ENCODE measurements at places on chromosomes 13 and 19.

- DNase-seq, result peak; percentile 65
Observed at GRCh38 chr13:99796175-99796819, 175.3 kb downstream of the ZIC5 start.

GRCh38 chr13:36530050-36530789 lies 97.9 kb downstream of the CCNA1 start:
- peak; percentile 72 for DNase-seq

DNA sequence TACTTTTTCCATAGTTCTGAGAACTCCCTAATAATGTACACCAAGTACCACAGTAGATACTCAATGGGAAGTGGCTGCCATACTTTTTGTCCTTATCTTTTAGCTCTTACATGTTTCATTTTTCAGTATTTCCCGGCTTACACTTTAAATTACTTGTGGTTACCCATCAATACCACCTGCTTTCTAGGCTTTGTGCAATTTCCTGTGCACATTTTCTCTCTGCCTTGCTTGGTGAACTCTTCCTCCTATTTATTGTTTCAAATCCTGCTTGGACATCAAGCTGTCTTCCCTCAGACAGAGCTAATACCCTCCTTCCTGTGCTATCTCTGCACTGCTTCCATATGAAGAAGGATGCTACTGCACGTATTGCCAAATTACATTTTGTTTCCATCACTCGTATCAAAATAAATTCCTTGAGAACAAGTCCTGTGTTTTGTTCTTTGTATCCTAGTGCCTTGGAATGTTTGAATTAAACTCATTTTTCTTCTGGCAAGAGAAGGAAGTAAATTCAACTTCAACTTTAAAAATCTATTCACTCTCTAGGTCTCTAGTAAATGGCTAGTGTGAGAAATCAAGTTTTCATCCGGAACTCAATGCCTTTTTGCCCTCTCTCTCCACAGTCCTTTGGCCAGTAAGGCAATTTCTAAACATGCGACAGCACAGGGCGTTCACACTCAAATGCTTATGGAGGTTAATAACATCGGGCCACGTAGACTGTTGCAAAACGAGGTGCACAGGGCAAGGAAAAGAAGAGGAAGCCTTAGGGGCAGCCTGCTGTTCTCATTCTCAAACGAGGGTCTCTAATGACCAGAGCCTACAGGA lies 5.6 kb downstream of the ZAR1L start:
- no peak for DNase-seq

DNA sequence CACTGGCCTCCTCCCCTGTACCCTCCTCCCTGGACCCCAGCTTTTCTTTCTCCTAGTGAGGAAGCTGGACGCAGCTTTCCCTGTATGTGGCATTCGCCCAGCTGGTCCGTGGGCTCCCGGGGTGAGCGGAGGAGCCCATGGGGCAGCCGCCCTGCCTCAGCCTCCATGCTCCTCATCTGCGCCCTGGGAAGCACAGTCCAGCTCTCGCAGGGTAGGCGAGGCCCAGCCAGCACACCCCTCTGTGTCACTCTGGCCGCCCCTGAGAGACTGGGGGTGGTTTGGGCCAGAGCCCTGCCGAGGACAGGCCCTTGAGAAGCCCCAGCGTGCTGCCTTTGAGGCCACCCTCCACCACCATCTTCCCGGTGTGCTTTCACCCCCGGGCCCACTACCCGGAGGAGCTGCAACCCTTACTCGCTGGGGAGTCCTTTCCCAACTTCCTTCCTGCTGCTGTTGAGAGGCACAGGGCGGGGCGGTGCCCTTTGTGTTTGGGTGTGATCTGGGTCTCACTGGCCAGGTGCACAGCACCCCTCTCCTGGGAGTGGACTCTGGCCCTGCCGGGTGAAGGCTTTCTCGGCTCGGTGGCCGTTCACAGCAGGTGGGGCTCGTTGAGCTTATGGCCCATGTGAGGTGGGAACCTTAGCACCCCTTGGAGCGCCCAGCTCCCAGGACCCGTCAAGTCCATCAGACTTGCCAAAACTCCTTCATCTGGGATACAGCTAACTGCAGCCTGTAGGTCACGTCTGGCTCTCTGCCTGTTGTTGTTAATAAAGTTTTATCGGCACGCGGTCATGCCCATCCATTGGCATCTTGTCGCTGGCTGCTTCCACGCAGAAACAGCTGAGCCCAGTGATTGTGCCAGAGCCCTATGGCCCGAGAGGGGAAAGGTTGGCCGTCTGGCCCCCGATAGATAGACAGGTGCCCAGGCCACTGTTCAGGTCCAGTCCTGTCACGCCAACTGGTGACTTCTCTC lies 3.2 kb downstream of the NCLN start:
- DNase-seq, result no peak

DNA sequence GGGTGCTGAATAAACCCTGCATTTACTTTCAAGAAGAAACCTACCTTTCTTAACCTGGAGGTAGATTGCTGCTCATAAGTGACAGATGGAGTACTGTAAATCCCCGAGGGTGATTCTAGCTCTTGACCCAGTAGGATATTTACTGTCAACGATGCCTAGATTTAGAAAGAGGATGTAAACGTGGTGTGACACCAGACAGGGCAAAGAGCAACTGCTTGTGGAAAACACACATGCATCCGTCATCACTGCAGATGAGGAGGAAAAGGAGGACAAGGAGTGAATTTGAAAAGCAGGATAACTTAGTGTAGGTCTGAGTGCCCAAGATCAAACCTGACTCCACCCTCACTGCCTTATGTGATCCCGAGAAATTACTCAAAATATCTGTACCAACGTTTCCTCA lies 9.8 kb upstream of the CLN5 start:
- no peak for DNase-seq

DNA sequence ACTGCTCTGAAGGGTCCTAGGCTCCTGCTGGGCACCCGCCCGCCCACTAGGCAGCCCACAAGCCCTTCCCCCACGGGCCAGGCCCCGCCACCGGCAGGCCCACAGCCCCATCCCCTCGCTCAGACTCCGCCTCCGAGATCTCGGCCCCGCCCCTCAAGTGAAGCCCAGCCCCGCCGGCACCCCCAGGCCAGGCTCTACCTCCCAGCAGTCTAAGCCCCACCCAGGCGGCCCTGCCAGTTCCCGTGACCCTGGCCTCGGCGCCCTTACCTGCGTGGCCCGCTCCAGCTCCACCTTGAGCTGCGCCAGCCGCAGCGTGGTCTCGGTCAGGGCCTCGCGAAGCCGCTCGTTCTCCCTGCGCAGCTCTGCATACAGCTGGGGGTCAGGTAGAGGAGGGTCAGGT lies 16.3 kb downstream of the EPS8L1 start:
- DNase-seq, result no peak

DNA sequence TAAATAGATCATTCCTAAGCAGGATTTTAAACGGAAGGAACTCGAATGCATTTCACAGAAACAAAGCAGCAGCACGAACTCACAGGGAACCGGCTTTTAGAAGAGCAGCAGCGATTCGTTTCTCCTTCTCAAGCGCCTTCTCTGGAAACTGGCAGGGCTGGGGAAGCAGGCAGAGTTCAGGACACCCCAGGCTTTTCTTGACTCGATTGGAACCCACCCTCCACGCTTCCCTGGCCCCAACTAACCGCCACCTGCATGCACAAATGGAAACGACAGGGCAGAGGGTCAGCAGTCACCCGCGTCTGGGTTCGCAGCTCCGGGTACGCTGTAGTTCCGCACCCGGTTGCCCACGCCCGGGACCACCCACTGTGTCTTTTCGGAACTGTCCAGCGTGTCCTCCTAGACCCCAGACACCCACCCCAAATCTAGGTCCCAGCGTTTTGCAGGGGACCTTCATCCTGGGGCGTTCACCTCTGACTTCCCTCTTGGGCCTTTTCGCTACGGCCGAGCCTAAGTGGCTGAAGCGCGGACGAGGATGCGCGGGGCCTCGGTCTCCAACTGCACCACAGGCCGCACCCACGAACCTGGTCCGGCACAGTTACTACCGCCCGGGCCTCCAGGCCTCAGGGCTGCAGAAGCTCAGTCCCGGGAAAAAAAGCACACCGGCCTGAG lies 500 bp downstream of the ZFP30 start:
- peak; percentile 43 for DNase-seq

DNA sequence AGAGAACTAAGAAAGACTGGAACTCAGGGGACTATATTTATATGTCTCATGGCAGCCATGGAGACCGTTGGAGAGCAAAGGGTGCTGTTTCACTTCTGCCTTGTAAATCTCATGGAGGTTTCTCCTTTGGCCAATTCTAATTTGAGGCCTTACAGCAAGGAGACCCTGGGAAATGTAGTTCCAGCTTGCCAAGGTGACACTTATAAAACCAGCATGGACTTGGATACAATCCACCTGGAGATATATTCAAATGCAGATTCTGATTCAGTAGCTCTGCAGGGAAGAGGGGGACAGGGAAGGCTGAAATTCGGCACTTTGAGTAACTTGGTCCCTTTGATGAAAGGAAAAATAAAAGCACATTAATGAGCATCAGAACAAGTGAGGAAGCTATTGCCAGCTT lies 90.0 kb downstream of the OXGR1 start:
- DNase-seq, result no peak

- DNase-seq, result no peak
Observed at GRCh38 chr13:109725995-109726637, 60.3 kb downstream of the IRS2 start.

GRCh38 chr19:49665036-49665350 lies 664 bp downstream of the IRF3 start:
- no peak for DNase-seq

- no peak for DNase-seq
Observed at GRCh38 chr19:17091758-17092333, 16.3 kb downstream of the MYO9B start.

GRCh38 chr13:88068975-88069374 lies 397.8 kb downstream of the SLITRK5 start:
- no peak for DNase-seq

DNA sequence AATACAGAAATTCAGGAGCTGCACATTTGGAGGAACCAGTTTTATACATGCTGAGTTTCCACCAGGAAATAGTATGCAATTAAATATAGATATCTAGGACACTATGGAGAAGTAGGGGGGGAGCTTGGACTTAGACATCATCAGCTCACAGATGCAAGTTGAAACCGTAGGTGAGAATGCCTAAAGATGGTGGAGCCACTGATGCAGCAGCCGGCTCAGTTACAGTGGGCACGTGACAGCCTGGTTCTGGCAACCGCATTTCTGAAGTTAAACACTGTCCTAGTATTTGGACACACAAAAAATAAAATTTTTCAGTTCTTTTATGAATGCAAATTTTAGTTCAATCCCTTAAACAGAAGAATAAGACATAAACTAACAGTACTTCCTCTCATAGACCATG lies 91.5 kb upstream of the FRY start:
- DNase-seq, result no peak

DNA sequence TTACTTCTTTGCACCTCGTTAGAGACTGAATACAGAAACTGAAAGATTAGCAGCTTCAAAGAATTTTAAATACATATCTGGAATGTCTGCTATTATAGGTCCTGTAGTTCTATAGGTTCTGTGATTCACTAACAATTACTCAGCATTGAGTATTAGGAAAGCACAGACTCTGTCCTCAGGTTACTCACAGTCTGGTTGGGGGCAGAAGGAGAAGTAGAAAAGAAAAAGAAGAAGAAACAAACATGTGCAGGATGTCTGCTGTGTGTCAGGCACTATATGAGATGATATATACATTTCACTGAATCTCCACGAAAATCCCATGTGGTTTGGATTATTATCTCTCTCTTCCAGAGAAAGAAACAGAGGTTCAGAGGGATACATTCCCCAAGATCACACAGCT lies 40.1 kb downstream of the SERTM1 start:
- no peak for DNase-seq

DNA sequence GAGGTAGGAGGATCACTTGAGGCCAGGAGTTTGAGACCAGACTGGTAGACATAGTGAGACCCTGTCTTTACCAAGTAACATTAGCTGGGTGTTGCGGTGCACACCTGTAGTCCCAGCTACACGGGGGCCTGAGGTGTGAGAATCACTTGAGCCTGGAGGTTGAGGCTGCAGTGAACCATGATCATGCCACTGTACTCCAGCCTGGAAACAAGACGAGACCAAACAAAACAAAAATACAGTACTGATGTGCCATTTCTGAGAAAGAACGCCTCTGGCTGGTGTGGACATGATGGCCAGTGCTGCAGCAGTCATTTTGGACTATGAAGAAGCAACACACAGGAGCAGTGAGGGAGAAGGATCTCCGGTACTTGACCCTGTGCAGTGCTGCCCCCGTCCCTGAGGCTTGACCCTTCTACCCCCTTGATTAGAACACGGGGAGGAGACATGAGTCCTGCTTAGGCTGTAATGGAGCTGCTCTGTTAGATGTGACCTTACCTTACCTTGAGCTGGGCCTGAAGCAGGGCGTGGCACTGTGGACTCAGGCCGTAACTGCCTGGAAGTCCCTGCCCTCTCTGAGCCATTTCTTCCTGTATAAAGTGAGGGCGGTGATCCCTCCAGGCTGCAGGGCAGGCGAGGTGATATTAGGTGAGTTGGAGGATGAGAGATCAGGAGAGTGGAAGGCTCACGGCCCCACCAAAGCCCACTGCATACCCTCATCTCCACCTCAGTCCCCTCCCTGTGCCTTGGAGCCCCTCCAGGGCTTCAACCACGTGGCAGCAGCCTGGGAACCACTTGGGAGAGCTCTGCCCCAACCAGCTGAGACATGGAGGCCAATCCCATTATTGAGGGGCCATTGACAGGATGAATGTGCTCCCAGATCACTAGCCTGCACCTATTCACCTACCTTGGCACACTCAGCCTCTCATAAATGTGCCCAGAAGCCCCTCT lies 5.9 kb downstream of the RPL18A start:
- DNase-seq, result no peak

- DNase-seq, result no peak
Observed at GRCh38 chr13:28856287-28856686, 36.1 kb downstream of the MTUS2 start.

DNA sequence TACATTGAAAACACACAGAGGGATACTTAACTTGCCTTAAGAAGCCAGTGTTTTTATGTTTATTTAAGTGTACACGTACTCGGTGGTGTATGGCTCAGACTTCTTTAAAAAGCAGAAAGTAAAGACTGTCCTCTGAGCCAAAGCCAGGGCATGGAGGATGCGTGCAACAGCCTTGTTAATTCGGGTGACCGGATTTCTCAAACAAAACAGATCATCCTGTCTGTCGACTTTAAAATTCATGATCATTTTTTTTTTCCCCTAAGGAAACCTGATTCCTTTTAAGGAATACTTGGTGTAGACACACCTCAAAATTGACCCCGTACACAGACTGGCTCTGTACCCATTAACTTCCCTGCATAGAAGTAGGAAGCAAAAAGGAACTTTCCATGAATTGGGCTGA lies 124.7 kb upstream of the RNF113B start:
- DNase-seq, result no peak
